ENCODE measurements at places on chromosomes 1 and 21.

DNA sequence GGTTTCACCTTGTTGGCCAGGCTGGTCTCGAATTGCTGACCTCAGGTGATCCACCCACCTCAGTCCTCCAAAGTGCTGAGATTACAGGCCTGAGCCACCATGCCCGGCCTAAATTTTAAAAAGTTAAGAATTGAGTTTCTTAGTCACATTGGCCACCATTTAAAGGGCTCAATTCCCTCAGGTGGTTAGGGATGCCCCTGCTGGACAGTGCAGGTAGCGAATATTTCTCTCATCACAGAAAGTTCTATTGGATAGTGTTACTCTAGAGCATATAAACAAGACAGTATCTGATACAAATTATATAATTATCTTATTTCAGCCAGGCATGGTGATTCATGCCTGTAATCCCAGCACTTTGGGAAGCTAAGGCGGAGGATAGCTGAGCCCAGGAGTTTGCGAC is 320.2 kb downstream of the ZP4 start:
- DNase-seq: no peak

DNA sequence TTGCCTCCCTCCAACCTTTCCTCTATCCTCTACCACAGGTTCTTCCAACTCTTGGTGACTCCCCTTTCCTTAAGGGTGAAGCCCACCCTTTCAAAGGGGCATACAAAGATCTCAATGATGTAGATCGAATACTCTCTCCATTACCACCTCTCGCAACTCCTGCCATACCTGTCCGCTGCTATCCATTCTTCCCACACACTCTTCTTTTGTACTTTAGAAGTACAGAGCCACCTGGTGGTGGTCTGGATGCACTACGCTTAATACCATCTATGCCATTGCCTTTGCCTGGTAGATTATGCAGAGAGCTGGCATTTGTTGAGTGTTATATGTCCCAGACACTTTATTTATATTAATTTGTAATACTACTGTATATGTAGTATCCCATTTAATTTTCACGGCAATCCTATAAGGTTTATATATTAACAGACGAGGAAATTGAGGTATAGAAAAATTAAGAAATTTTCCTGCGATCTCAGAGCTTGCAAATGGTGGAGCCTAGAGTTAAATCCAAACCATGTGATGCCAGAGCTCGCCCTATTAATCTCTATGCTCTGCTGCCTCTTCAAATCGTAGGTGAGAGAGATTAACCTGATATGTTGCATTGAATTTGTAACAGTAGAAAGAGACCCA is 22.9 kb downstream of the TSHB start:
- no peak for DNase-seq

DNA sequence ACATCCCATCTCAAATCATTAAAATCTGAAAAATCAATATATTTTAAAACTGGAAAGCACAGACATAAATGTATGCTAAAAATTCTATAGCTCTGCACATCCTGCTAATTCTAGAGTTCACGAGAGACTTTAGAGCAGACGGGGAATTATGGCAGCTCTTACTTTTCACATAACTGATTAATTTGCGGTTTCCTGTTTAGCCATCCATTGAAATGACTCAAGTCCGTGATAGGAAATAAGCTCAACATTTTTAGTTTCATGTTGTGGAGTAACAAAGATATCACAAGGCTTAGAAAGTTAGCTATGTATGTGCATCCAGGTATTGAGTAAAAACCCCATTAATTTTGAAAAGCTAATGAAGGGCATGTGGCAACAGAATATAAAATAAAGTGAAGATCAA is 123.2 kb downstream of the SMYD2 start:
- no peak for DNase-seq

DNA sequence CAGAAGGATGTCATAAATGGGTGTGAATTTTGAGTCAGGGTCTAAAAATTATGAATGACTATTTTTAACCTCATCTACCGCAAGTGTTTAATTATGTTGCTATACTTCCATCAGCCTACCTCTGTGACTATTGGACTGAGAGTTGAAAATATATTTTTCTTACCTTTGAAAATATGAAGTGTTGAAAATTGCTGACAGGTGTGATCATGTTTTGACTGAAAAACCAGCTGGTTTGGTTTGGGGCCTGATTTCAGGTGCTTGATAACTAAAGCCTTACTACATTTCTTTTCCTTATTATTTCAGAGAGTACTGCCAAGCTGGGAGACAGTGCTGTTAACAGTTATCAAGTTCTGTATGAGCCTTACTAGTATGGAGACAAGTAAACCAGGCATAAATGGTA is 107.2 kb upstream of the DUSP10 start:
- no peak for DNase-seq

DNA sequence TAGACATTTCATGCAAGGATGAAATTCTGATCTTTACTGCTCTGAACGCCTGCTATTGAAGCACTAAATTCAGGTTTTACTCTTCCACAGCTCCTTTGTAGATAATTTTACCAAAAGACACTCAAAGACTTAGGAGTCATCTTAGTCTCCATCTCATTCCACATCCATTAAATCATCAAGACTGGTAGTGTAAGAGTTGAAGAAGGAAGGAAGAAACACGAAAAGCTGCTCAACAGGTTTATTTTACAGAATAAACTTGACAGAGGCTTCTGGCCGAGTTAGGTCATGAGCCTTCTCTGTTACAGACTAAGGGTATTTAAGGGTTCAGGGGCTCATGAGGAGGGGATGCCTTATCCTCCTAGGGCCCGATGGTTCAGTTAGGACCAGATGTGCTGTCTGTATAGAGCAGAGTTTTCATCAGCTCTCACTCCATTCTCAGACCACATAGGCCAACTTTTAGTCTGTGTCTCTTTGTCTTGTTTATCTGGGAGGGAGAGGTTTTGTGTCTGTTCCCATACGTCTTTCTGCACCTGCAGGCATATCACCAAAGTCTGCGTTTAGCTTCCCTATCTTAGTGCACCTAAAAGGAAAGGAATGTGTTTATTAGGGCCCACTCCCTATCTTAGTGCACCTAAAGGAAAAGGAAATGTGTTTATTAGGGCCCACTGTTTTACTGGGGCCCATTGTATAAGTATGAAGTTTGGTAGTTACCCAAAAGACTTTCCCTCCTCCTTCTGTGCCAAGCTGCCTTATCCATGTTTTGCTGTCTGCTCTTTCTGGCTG is 57.4 kb upstream of the RGS18 start:
- DNase-seq: no peak

GRCh38 chr1:201226859-201227488 is 36.4 kb downstream of the IGFN1 start:
- DNase-seq: no peak

GRCh38 chr1:238451781-238452310 is 561.1 kb upstream of the ZP4 start:
- no peak for DNase-seq

DNA sequence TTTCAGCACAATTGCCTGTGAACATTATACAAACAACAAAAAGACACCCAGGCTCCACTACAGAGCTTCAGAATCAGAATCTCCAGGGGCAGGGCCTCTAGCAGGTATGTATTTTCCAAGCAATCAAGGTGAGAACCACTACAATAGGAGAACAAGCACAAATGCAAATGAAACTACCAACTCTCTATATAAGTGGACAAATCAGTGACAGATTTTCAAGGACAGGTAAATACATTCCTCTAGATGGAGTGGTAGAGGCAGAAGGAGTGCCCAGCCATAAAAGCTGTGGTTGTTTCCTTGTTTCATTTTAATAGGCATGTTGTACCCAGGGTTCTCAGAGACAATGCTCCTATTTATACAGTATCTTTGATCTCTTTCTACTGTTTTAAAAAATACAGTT is 20.1 kb upstream of the CCDC17 start:
- DNase-seq: no peak

DNA sequence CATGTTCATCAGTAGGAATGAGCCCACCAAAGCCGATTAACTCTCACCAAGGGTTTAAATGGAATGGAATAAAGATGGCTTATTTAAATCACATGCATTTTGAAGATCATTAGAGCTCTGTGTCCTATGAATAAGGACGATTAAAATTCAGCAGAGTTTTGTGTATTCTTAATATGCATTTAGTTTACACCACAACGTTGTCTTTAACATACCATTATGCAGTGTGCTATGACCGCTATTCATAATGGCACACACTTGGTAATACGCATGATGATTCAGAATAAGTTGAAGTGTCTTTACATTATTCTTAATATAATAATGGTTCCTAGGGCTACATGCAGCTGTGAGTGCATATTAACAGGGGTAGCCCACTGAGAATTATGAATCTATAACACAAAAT is 190.7 kb downstream of the PTBP2 start:
- no peak for DNase-seq

- DNase-seq: no peak
These were observed 150.2 kb downstream of the GRIK3 start for GRCh38 chr1:36884029-36884701.

- no peak for DNase-seq
These were observed 53.0 kb downstream of the LRRC71 start for GRCh38 chr1:156973417-156973816.

DNA sequence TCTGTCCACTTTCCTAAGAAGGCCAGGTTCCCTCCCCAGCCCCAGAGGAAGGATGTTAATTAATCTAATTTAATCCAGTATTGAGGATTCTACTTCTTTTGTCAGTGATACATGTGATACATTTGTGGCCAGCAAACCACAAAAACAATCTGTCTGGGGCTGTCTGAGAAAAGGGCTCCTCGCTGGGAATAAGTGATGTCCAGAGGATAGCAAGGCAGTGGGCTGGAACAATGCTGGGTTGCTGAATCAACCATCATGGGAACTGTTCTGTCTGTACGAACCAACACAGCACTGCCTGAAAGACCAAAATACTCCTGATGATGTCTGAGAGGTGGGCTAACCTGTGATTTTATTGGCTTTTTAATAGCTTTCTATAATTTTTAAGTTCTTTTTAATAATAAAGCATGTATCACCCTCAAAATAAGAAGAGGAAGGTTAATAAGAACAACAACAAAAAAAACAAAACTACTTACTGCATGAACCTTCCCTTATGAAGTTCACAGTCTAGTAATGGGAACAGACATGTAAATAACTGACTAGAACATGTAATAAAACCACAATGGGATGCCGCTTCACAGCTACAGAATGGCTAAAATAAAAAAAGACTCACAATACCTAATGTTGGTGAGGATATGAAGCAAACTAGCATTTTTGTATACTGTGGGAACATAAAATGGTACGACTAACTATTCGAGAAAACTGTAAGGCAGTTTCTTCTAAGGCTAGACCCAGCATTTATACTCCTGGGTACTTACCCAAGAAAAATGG is 11.4 kb upstream of the ADAR start:
- no peak for DNase-seq

- no peak for DNase-seq
These were observed 40.1 kb downstream of the ACTL8 start for GRCh38 chr1:17795081-17795809.

- no peak for DNase-seq
These were observed 60.2 kb downstream of the ABCA4 start for GRCh38 chr1:94060720-94061119.
